Activated CD4-positive, alpha-beta T cell treated with anti-CD3 and anti-CD28 coated beads, Interleukin-2, amount 50 U/mL, for 24 hours (primary cell): ENCODE measurements at places on chromosomes 2 and 18.

GRCh38 chr2:68483011-68483410 lies 15.6 kb downstream of the APLF start:
- no peak for DNase-seq

DNA sequence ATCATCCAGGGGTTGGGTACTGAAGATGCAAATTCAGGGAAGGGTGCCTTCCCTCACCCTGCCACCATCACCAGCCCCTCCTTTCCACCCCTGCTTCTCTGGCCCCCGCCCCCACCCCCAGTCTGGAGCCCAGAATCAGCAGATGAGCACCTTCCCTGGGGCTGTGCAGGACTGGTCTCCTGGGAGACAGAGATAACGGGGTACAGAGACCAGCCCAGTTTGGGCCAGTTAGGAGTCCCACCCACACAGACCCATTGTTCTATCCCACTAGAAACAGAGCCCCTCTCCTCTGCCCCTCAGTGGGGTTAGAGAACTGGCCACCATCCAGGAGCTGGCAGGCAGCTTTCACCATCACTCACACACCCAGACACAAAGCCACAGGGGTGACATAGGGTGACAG lies 4.5 kb upstream of the CRYBA2 start:
- no peak for DNase-seq

- no peak for DNase-seq
Measured at GRCh38 chr2:67164771-67165522, 232.2 kb upstream of the ETAA1 start.

GRCh38 chr2:240585681-240586197 lies 795 bp upstream of the CAPN10 start:
- DNase-seq, result no peak

DNA sequence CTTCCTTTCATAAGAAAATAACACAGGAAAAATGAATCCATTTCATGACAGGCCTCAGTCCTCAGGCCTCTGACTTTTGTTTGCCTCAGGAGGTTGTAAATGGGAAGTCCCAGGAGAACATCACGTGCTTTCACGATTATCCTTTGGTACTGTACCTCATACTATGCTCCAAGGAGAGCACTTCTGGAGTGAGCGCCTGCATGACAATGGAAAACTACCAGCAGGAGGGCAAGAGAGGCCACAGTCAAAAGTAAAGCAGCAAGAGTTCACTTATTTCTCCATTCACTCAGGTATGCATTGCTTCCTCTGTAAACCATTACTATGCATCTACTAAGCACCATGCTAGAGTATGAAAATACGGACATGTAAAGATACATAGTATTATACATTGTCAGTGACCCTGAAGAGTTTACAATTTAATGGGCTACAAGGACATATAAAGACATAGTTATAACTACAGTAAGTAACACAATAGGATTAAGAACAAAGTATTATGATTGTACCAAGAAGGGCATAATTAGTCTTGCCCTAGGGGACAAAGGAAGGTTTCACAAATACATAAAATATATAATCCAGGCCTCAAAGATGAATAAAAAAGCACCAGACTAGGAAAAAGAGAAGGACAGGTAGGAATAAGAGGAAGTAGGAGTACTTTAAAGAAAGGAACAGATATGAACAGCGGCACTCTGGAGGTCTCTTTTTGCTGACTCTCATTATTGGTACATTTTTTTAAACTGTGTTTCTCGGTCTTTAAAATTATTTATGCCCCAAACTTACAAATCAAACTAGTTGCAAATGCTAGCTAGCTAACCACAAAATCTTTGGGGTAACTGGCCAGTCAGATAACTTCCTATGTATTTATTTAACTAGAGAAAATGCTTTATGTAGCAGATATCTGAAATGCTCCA lies 806.7 kb downstream of the NRXN1 start:
- DNase-seq, result no peak

GRCh38 chr2:73821227-73821626 lies 7.5 kb upstream of the STAMBP start:
- DNase-seq, result no peak

- DNase-seq, result no peak
Measured at GRCh38 chr2:186559370-186559769, 30.5 kb upstream of the ITGAV start.

DNA sequence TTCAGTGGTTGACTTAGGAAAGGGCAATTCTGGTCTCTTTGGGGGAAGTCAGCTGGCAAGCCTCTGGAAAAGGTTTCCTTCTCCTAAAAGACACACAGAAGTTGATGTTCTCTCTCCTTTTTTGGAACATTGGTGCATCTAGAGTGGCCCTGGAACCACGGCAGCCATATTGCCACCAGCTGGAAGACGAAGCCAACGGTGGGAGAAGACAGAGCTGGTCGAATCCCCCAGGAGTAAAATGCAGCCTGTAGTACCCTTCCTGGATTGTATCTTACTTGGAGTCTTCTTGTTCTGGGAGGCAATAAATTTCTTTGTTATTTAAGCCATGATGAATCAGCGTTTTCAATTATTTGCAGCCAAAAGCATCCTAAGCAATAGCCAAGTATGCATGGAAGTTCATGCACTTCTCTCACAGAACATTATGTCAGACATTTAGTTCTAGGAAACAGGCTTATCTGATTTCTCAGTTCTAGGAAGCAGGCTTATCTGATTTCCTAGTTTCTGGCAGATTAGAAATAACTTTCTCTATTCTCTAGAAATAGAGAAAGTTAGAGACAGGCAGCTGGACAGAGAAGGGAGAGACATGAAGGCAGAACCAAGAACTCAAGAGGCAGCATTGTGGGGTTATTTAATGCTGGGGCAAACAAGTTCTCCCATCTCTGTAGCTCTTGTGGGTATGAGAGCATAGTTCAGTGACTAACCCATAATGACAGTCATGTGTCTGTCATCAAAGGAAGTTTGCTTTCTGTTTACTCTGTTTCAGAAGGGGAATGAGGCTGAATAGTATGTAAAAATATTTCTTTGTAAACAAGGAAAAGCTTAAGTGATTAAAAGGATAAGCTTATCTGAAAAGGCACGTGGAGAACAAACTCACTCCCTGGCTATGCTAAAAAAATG lies 40.5 kb upstream of the NABP1 start:
- peak; percentile 25 for DNase-seq

- DNase-seq, result no peak
Measured at GRCh38 chr2:36384454-36384853, 28.9 kb downstream of the CRIM1 start.

GRCh38 chr2:180367815-180368214 lies 360.7 kb upstream of the CWC22 start:
- DNase-seq, result no peak

- no peak for DNase-seq
Measured at GRCh38 chr2:99414566-99414965, 75.3 kb downstream of the REV1 start.

- DNase-seq, result no peak
Measured at GRCh38 chr18:13262839-13263691, 44.5 kb downstream of the LDLRAD4 start.

DNA sequence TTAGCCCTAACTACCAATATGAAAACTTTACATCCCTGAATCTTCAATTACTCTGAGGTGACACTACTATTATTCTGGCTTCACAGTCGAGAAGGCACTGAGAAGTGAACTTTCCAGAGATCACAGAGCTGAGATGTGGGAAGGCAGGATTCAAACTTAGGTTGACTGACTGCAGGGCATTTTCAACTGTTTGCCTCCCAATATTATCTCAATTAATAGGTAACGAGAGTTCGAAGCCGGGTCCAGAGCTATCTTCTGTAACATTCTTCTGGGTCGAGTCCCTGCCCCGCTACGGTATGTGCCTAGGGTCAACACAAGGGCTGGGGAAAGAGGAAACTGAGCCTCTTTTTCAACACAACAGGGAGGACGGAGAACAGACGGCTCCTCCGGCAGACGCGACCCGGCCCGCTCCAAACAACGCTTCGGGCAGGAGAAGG lies 740 bp downstream of the CHMP3 start:
- no peak for DNase-seq

- no peak for DNase-seq
Measured at GRCh38 chr2:166025313-166025712, 71.7 kb upstream of the TTC21B start.

GRCh38 chr2:14072338-14072737 lies 560.2 kb upstream of the LRATD1 start:
- DNase-seq, result no peak

- no peak for DNase-seq
Measured at GRCh38 chr2:156017341-156017885, 315.1 kb downstream of the NR4A2 start.

- peak; percentile 9 for DNase-seq
Measured at GRCh38 chr2:236177967-236178889, 10.0 kb upstream of the GBX2 start.

- no peak for DNase-seq
Measured at GRCh38 chr2:240711296-240711695, 19.6 kb downstream of the AQP12A start.

- no peak for DNase-seq
Measured at GRCh38 chr2:20593072-20594034, 57.5 kb downstream of the HS1BP3 start.

GRCh38 chr18:70693246-70693645 lies 404.4 kb downstream of the SOCS6 start:
- no peak for DNase-seq

- DNase-seq, result no peak
Measured at GRCh38 chr2:170969872-170970496, 40.9 kb downstream of the GORASP2 start.

- DNase-seq, result no peak
Measured at GRCh38 chr2:61434314-61434713, 36.6 kb downstream of the USP34 start.

DNA sequence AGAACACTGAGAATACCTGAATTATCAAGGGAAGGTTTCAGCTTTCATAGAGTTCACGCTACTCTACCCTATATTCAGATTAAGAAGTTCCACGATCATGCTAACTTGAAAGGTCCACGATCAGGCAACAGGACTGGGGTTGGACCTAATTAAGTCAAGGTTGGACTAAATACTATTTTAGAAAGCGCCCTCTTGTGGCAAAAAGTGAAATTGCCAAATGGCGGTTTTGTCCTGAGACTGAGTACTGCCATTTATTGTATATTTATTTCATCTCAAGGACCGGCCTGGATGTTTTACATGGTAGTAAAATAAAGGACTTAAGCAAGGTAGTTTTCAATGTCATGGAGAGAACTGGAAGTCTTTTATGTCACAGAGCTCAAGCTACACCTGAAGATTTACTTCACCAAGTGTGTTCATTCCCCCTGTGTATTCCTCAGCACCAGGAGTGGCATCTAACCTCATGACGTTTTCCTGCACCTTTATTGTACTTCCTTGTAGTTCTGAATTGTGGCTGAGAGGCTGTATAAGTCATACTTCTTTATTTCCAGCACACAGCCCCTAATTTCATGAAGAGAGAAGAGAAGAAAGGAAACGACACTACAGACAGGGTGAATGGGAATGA lies 56.8 kb downstream of the SRD5A2 start:
- peak; percentile 55 for DNase-seq

DNA sequence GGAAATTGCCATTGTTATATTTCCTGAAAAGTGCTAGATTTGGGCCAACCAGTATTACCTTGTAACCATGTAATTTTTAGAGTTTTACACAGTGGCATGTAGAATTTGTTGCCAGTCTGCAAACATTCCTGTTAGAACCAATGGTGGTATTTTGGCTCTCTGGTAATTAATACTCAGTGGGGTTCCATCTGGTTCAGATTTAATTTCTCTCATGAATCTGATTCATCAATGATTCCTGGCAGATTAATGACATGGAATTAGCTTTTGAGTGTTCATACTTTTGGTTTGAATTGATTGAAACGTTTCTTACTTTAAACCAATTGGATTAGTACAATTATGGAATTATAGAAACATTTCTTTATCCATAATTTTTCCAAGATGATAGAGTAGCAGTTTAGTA lies 93.2 kb downstream of the MC4R start:
- no peak for DNase-seq

GRCh38 chr2:90209806-90210205 lies 1518.3 kb downstream of the RPIA start:
- no peak for DNase-seq

DNA sequence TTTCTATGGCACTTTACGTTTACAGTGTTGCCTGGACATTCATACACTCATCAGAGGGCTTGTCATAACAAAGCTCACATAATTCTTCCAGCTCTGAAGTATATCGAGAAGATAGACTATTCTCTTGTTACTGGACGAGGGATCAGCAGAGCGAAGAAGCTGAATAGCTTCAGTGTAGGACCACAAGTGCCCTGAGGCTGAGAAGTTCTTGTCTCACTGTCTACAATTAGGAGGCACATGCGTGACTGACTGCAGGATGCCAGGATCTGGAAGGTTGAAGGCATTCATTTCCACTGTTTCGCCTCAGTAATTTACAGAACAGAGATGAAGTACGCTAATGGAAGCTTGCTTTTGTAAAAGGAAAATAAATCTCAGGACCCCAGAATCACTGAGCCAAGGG lies 9.6 kb downstream of the SH3YL1 start:
- no peak for DNase-seq

- DNase-seq, result no peak
Measured at GRCh38 chr2:84833481-84834150, 47.3 kb downstream of the TRABD2A start.

DNA sequence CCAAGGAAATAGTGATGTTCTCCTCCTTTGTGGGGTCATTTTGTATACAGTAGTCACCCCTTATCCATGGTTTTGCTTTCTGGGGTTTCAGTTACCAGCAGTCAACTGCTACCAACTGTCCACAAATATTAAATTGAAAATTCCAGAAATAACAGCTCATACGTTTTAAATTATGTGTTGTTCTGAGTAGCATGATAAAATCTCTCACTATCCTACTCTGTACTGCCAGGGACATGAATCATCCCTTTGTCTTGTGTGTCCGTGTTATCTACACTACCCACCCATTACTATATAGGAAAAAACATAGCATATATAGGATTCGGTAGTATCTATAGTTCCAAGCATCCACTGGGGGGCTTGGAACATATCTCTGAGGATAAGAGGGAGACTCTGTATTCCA lies 120.9 kb upstream of the DCC start:
- no peak for DNase-seq

DNA sequence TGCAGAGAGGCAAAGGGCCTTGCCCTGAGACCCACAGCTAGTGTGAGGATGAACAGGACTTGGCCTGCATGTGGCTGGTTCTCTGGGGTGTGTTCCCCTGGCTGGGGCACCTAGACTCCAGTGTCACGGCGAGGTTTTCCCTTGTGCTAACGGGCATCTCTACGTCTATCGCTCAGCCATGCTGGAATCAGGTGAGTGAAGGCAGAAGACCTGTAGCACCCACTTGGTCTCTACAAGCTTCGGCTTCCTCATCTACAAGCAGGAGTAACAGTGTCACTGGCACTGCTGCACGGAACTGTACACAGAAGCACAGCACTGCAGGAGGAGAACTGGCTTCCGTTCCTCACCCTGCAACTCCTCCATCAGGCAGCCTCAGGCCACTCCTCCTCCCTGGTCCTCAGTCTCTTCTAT lies 30.6 kb downstream of the HS1BP3 start:
- DNase-seq, result no peak

DNA sequence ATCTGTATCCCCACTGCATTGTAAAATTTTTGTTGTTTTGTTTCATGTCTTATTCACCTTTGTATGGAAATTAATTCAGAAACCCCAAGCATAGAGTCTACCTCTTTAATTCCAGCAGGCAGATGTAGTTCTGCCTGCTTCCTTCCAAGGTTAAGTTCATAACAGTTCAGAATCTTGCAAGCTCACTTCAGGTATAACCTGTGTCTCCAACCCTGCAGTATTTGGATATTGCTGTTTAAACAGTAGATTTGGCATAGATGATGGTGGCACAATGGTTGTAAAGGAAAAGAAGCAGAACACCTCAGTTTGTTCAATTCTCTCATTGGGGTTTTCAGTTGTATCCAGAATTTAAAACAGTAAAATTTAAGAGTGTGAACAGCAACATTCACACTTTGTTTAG lies 21.2 kb downstream of the SULT1C2 start:
- no peak for DNase-seq

- DNase-seq, result no peak
Measured at GRCh38 chr18:32152705-32153448, 37.0 kb upstream of the MEP1B start.
